ENCODE measurements at places on chromosomes 16 and 17.

DNA sequence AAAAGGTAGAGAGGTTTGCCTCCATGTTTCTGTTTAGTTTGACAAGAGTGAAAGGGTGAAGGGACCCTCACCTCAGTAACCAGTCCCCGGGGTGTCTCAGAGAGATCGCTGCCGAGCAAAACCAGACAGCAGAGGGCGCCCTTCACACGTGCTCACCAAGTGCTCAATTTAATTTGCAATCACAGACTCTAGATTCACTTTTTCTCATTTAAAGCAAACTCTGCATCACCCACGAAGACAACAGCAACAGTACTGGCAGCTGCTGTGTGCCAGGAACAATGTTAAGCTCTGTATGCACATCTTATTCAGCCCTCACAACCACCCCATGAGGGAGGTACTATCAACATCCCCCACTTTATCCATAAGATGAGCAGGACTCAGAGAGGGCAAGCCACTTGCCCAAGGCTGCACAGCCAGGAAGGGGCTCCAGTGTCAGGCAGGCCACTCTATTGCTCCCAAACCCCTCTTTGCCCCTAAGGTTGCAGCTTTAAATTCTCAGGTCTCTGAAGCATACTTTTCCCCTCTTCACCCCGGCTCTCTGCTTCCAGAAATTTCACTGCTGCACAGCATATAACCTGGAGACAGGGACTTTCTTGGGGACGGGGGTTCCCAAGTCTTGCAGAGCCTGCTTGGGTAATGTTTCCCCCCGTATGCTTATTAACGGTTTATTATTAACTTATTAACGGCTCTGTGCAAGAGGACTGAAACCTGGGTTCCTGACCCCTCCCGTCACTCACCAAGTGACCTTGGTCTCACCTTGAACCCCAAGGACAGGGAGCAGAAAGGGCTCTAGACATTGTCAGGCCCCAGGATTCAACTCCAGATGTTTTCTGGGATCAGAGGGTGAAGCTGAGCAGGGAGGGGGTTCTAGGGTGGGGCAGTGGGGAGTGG lies 70.9 kb downstream of the CNGB1 start:
- peak; percentile 66 for DNase-seq

GRCh38 chr17:8186787-8187516 lies 3.0 kb downstream of the BORCS6 start:
- peak; percentile 89 for DNase-seq

- no peak for DNase-seq
Measured at GRCh38 chr16:58105631-58106030, 23.6 kb downstream of the CFAP20 start.

GRCh38 chr16:2350500-2350899 lies 10.0 kb upstream of the ABCA3 start:
- DNase-seq: no peak

GRCh38 chr16:52357711-52358110 lies 189.2 kb downstream of the TOX3 start:
- DNase-seq: no peak

- no peak for DNase-seq
Measured at GRCh38 chr16:56726926-56727325, 3.0 kb upstream of the NUP93 start.

GRCh38 chr17:28467456-28468025 lies 5.9 kb upstream of the SLC13A2 start:
- DNase-seq: no peak

GRCh38 chr17:55321427-55322060 lies 56.8 kb downstream of the HLF start:
- no peak for DNase-seq

- DNase-seq: no peak
Measured at GRCh38 chr17:64240741-64241347, 22.2 kb downstream of the TEX2 start.

- DNase-seq: no peak
Measured at GRCh38 chr16:68426347-68426652, 22.0 kb downstream of the SMPD3 start.

GRCh38 chr16:77885571-77886295 lies 97.4 kb downstream of the VAT1L start:
- no peak for DNase-seq

- DNase-seq: no peak
Measured at GRCh38 chr16:35908152-35908551, 2448.7 kb downstream of the TP53TG3F start.

- DNase-seq: no peak
Measured at GRCh38 chr17:3167574-3167973, 29.7 kb upstream of the OR1A2 start.

GRCh38 chr17:4678448-4679026 lies 25.4 kb downstream of the PELP1 start:
- DNase-seq: no peak

- no peak for DNase-seq
Measured at GRCh38 chr16:65842067-65842466, 524.4 kb upstream of the CDH5 start.

GRCh38 chr16:51072591-51072990 lies 78.5 kb downstream of the SALL1 start:
- no peak for DNase-seq

DNA sequence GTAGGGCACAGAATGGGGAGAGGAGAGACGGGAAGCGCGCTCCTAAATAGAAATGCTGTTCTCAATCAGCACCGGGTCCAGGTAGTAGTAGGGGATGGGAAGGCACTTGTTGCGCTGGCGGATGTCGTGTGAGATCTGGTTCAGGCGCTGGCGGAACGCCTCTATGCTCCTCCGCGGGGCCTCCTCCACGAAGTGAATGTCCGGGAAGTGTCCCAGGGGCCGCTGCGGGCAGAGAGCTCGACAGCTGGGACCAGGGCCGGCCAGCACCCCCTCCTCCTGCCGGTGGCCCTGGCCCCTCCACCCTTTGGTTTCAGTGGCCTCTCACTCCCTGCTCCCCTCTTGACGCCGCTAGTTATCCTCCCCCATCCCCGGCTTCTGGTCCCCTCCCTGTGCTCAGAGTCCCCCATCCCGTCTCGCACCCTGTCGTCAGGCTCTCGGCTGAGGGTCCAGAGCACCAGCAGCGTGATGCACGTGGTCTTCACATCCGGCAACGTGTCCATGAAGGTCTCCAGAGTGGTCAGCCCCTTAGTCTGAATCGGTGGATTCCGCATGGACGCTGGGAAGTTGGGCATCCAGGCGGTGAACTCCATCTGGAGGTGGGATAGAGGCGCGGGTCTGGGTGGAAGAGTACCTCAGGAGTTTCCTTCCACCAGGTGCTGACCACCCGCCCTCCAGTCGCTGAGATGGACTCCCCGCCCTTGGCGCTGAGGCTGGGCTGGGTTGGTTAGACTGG lies 14.6 kb downstream of the ALOX12B start:
- no peak for DNase-seq

- peak; percentile 66 for DNase-seq
Measured at GRCh38 chr17:29176558-29177351, 3.4 kb downstream of the MYO18A start.

- no peak for DNase-seq
Measured at GRCh38 chr16:79605999-79606398, 5.5 kb upstream of the MAF start.

DNA sequence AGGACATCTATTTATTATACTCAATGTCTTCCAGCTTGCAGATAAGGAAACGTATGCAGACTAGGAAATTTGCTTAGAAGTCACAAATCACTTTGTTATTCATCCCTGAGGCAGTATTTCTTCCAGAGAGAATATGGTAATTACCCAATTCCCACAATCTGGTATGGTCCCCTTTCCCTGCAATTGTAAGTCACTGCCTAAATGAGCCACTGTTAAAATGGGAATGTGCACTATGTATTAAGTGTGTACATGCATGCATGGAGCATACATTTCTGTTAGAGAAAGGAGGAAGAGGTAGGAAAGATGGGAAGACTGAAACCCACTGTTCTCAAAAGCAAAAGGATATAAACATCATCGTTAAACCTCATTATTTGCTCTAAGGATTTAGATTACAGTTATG lies 10.0 kb downstream of the NUFIP2 start:
- no peak for DNase-seq

GRCh38 chr16:55263271-55264250 lies 60.4 kb upstream of the IRX6 start:
- DNase-seq: no peak

DNA sequence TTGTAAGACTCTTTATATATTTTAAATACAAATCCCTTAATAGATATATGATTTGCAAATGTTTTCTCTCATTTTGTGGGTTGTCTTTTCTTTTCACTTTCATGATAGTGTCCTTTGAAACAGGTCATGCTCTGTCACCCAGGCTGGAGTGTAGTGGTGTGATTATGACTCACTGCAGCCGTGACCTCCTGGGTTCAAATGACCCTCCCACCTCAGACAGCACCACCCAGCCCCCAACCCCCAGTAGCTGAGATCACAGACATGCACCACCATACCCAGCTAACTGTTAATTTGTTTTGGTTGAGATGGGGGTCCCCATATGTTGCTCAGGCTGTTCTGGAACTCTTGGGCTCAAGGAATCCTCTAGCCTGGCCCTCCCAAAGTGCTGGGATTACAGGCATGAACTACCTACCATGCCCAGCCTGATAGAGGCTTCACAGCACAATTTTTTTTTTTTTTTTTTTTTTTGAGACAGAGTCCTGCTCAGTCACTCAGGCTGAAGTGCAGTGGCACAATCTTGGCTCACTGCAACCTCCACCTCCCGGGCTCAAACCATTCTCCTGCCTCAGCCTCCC lies 18.5 kb upstream of the TMIGD1 start:
- no peak for DNase-seq

DNA sequence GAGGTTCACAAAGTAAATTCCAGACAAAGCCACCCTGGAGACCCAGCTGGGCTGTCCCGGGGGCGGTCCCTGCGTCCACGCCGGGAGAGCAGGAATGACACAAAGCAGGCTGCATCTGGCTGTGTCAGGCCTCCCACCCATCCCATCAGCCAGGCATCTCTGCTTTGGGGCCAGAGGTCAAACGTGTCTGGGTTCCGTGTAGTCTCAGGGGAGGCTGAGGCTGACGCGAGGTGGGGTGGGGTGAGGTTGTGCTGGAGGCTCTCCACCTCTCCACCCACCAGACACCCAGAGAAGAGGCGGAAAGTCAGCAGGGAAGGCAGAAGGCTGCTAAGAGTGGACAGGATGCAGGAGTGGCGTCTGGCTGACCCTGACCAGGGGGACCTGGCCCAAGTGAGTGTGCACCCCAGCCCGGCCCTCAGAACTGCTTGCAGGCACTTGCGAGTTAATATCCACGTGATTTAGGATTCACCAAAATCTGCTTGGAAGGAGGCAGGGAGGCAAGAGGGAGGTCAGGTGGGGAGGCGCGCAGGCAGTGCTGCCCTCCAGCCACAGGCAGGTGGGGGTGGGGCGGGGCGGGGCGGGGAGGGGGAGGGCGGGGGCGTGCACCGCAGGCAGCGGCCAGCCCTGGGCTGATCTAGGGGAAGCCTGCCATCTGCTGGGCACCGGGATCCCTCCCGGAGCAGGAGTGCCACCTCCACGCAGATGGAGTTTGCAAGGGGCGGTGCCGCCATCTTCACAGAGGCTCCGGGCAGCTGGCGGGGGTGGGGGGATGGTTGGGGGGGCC lies 44.3 kb downstream of the TBC1D16 start:
- DNase-seq: peak; percentile 85

- DNase-seq: no peak
Measured at GRCh38 chr17:57713140-57713539, 32.0 kb downstream of the CCDC182 start.

GRCh38 chr16:81532491-81533174 lies 88.0 kb downstream of the CMIP start:
- DNase-seq: no peak

DNA sequence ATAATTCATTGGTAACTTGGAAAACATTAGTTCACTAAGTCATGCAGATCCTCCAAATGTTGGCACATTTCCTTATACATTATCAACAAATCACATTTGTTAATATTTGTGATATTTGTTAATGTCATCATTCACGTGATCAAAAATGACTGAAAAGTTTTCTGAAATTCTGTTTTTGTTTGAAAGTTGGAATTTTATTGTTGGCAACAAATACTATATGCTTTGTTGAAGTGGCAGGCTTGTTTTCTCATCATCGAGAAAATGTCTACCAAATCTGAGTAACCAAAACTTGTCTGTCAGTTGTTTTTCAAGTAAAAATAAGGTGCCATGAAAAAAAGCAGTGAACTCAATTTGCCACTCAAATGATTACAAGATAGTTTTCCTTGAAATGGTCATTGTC lies 62.8 kb downstream of the NACA2 start:
- DNase-seq: no peak

- DNase-seq: no peak
Measured at GRCh38 chr17:39629494-39629880, 2.7 kb downstream of the PPP1R1B start.

GRCh38 chr17:2215616-2216364 lies 87.8 kb downstream of the SMG6 start:
- DNase-seq: no peak

DNA sequence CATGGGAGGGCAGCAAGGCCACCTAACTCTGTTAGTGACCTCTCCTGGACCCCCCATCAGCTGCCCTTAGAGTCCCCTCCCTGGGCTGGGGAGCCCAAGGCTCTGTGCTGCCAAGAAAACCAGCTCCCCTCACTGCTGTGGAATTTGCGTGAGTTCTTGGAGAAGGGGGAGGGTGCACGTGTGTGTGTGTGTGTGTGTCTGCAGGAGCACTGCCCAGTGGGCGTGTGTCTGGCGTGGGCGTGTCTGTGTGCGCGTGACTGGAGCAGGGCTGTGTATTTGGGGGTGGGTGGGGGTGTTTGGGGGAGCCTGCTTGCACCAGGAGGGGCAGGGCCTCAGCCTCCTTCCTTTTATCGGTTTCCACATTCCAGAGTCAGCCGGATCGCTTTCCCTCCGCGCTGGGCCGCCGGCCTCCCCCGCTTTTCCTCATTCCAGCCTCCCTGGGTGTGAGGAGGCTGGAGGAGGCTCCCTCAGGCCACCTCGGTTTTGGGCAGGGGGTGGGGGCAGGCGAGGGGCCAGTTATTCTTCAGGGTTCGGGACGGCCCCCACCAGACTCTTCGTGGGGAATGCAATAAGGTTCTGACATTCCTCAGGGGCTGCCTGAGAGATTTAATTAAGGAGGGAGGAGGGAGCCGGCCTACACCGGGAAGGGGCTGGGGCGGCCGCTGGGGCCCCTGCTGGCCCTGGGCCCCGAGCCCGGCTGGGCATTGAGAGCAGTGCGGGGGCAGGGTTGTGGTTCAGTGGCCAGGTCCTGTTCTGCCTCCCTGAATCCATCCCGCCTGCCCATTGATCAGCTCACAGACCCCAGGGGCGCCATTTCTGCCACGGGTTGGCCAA lies 2.5 kb downstream of the VASN start:
- DNase-seq: no peak

DNA sequence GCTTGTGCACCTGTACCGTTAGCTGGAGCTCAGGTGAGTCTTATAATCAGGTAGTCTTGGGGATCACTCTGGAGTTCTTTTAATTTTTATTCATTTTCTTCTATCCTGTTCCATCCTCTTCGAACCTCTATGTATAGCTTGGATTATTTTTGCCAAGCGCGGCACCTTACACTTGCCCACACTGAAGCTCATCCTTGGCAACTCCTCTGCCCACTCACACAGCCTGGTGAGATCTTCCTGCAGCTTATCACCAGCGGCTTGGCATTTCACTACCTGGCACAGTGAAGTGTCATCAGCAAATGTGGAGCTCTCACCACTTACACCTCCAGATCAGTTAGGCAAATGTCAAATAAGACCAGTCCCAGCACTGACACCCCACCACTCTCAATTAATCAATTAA lies 116.7 kb downstream of the CACNG3 start:
- DNase-seq: no peak

- DNase-seq: no peak
Measured at GRCh38 chr17:77755410-77755963, 203.0 kb upstream of the TNRC6C start.
